ENCODE measurements at places on chromosomes 7 and 10.

- DNase-seq = no peak
Measured at GRCh38 chr7:118826246-118826645, 601.7 kb downstream of the ANKRD7 start.

GRCh38 chr7:28919510-28919909 is 38.6 kb downstream of the TRIL start:
- no peak for DNase-seq

GRCh38 chr7:18996583-18996982 is 120.9 kb downstream of the TWIST1 start:
- DNase-seq = no peak

- DNase-seq = no peak
Measured at GRCh38 chr10:114479307-114479706, 75.0 kb upstream of the AFAP1L2 start.

DNA sequence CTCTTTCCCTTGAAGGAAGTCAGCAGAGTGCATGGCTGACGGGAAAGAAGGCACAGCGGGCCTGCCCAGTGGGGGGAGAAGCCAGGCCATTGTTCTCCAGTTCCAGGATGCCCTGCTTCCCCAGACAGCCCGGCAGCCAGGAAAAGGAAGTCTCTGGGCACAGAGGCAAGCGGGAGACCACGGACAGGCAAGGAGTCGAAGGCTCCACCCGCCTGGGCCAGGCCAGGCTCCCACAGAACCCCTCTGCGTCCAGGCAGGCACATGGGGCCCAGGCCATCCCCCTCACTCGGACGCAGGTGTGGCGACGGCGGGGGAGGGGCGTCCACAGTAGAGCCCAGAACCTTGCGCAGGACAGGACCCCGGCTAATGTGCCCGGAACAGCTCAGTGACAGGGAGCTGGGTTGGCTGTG is 8.7 kb downstream of the GPR146 start:
- DNase-seq = no peak

- DNase-seq = no peak
Measured at GRCh38 chr7:152737833-152738232, 21.7 kb upstream of the ACTR3B start.

DNA sequence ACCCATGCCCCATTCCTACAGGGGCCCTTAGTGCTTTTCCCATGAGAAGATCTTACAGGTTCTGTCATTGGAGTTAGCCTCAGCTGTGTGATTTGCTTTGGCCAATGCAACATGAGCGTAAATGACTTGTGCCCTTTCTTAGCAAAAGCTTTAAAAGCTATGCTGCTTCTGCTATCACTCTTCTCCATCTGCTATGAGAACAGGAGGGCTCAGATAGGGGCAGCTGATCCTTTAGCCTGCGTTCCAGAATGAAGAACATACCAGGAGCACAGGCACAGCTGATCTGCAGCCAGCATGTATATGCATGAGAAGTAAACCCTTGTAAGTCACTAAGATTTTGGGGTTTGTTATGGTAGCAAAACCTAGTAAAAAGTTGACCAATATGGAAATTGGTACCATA is 218.2 kb downstream of the SH2D4B start:
- no peak for DNase-seq
